Activated CD8-positive, alpha-beta memory T cell treated with anti-CD3 and anti-CD28 coated beads for 48 hours (primary cell): ENCODE measurements at places on chromosomes 7 and 10.

- no peak for DNase-seq
Measured at GRCh38 chr10:110815354-110816004, 56.2 kb upstream of the PDCD4 start.

GRCh38 chr10:91190876-91191583 lies 29.4 kb upstream of the PCGF5 start:
- no peak for DNase-seq

DNA sequence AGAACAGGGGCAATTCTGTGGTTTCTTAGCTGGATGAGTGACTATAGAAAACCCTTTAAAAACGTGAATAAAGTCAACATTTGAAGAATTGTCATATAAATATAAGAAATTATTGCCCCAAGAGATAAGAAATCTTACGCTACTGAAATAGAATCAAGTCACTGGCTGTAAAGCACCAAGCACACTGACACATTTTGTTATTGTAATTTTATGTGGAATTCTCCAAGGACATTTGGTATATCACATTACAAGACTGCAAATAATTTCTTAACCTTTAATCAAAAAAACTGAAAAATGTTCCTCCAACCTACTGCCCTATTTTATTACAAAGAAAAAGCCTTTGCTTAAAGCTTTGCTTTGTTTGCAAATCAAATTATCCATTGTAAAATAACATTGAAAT lies 383.3 kb downstream of the IPMK start:
- no peak for DNase-seq

GRCh38 chr10:78768041-78768835 lies 300.5 kb upstream of the ZMIZ1 start:
- DNase-seq: no peak

GRCh38 chr7:118311121-118311836 lies 86.8 kb downstream of the ANKRD7 start:
- no peak for DNase-seq

- no peak for DNase-seq
Measured at GRCh38 chr7:16697507-16698199, 51.7 kb downstream of the BZW2 start.

GRCh38 chr10:30133198-30133597 lies 73.8 kb upstream of the JCAD start:
- no peak for DNase-seq

- no peak for DNase-seq
Measured at GRCh38 chr10:3813986-3814837, 29.2 kb upstream of the KLF6 start.

DNA sequence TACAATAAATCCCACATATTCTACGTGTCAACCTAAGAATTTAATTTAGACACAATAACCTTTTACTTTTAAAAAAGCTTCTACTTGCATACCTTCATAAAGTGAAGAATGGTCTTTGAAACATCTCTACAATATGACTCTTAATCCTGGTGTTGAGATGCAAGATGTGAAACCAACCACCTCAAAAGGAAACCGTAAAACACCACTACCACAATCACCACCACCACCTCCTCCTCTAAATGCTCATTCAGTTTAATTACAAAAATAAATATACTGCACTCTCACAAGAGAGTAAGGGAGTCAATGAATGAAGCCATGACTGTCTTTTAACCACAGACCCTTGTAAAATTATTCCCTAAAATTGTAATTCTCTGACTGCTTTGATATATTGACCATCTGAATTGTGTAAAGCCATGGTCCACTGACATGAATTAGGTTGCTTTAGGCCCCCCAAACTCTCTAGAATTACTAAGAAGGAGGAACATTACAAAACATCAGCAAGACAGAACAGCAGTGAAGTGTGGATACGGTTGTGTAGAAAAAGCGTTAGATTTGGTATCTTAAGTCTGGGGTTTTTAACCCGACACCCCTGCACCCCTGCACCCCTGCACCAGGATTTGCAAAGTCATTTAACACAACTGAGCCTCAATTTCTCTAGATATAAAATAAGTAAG lies 171.4 kb downstream of the SFMBT2 start:
- DNase-seq: no peak

DNA sequence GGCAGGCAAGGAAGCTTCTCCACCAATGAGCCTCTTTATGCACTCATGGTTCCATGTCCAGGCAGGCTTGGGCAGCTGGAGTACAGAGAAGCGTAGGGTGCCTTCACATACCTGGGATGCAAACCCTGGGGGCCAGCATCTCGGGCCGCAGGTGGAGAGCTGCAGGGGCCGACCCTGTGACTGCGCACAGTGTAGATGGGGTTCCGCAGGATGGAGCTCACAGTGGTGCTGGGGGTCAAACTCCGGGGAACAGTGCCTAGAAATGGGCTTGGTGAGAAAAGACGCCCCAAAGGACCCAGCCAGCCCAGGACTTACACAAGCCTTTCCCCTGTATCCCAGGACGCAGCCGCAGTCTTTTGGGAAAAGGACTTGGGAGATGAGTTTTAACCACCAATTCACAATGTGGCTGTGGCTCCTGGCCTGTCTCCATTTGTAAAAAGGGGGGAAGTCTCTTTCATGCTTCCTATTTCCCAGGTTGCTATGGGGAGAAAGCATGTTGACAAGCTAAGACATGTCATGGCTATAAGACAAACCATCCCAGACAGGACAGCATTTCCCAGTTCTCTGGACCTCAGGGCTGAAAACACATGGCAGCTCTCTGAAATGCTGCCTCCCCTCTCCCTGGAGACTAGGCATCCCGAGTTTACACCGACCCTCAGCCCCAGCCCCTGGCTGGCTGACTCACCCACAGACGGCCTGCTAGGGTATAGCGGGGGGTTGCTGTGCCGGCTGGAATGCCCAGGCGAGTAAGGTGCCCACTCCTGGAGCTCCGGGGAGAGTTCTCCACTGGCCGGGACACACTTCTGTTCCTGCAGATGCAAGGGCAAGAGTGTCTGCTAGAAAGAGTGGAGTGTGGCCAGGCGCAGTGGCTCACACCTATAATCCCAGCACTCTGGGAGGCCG lies 107.1 kb downstream of the DLG5 start:
- no peak for DNase-seq

- no peak for DNase-seq
Measured at GRCh38 chr7:131720703-131721102, 164.3 kb upstream of the PODXL start.

DNA sequence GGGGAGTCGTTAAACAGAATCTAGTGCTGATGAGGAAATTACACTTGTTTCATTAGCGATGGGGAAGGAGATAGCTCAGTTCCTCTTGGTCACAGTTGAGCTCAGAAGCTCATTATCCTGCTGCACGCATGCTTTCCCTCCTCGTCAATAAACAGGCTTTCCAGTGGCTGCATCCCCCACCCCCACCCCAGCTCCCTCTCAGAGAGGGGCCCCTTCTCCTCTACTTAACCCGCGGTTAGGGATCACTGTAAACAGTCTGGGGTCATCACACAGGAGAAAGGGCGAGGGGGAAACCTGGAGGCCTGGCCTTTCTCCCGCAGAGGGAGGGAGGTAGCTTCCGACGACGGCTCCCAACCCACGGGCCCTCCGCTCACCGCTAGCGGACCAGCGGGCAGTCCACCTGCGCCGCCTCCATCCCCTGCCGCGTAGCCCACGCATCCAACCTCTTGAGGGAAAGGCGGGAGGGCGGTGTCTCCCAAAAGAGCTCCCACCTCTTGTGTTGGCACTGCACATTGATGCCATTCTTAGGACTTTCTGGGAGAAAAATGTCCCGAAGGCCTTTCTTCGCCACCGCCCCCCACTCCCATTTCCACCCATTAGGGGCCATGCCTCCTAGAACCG lies 80.8 kb downstream of the PAX2 start:
- no peak for DNase-seq

GRCh38 chr7:134891262-134891695 lies 95.0 kb upstream of the AGBL3 start:
- DNase-seq: no peak

- no peak for DNase-seq
Measured at GRCh38 chr10:48450741-48451466, 144.4 kb downstream of the MAPK8 start.

DNA sequence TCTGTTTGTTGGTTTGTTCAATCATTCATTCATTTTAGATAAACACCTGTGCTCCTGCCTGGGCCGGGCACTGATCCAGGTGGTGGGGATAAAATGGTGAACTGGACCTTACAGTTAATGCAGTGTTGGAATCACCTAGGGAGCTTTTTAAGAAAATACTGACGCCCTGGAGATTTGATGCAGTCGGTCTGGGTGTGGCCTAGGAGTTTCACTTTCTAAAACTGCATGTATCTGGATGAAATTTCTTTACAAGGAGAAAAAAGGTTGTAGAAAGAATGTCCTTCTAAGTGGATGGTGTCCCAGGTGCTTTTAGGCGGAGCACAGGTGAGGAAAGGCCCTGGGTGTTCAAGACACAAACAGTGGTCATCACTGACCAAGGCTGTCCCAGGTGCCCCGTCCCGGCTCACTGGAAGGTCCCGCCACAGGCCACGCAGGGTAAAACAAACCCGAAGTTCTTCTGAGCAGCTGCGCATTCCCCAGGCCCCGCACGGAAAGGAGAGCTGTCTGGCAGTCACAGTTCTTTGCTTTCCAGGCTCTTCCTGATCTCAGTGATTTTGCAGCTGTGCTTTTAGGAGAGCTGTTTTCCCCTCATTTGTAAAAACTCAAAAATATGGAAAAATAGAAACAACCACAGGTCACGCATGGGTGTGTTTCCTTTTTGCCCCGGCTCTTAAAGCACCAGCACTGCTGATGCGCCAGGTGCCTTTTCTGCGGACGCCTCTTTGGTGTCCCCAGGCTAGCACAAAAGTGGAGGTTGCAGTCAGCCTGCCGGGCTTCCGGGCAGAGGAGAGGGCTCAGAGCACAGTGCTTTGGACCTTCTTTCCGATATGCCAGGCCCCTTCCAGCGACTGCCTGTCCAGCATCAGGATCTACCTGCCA lies 161.9 kb downstream of the GRK5 start:
- DNase-seq: no peak

- DNase-seq: peak; percentile 35
Measured at GRCh38 chr10:133275684-133276092, 980 bp downstream of the ADAM8 start.

GRCh38 chr10:117429643-117430265 lies 54.5 kb upstream of the PDZD8 start:
- DNase-seq: no peak

DNA sequence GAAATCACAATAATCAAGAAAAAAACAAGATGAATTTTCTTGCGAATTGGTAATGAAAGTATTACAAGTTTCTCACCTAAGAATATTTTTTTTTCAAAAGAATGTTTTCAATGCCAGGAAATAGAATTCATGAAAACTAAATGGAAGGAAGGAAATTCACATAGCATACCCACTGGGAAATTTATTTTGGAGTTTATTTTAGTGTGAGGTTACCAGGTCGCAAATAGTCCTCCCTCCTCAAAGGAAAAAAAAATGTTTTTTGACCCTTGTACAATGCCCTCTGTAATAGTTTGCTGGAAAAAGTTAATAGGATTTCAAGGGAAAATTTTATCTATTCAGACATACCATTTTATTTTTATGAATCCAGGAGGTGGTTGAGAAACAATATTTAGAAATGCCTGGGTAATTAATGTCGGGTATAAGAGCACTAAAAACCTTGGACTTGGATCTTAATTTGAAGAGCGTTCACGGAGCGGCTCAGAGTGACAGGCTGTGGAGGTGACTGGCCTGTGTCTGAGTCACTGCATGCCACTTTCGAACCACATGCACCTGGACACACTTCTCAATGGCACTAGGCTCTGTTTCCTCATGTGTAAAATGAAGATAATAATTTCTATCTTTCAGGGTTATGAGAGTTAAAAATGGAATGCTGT lies 28.2 kb downstream of the CUBN start:
- no peak for DNase-seq

GRCh38 chr10:83432261-83433045 lies 706.9 kb upstream of the GHITM start:
- no peak for DNase-seq

GRCh38 chr10:10094691-10095090 lies 923.0 kb upstream of the CELF2 start:
- no peak for DNase-seq

- DNase-seq: no peak
Measured at GRCh38 chr7:30977896-30978564, 14.3 kb downstream of the GHRHR start.

DNA sequence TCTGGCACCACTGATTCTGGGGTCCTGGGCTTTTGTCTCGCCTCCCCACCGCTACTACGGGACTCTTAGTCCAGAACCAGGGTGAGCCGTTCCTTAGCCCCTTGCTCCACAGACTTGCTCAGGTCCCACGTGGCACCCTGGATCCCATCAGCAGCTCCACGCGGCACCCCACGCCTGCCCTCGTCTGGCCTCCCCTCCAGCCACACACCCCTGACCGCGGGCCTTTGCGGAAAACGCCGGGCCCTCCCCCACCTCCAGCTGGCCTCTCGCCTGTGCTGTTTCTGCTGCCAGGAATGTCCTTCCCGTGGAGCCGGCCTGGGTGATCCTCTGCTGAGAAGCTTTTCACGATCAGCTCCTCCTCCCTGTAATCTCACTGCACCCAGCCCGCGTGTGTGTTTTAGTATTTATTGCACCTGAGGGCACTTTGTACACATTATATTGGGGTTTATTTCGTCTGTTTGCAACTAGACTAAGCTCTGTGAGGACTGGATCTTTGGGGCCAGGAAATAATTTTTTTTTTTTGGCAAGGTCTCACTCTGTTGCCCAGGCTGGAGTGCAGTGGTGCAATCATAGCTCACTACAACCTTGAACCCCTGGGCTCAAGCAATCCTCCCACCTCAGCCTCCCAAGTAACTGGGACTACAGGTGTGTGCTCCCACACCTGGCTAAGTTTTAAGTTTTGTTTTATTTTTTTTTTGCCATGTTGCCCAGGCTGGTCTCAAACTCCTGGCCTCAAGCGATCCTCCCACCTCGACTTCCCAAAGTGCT lies 10.5 kb upstream of the TTYH3 start:
- DNase-seq: no peak

GRCh38 chr10:28664369-28664740 lies 13.0 kb upstream of the BAMBI start:
- DNase-seq: no peak

DNA sequence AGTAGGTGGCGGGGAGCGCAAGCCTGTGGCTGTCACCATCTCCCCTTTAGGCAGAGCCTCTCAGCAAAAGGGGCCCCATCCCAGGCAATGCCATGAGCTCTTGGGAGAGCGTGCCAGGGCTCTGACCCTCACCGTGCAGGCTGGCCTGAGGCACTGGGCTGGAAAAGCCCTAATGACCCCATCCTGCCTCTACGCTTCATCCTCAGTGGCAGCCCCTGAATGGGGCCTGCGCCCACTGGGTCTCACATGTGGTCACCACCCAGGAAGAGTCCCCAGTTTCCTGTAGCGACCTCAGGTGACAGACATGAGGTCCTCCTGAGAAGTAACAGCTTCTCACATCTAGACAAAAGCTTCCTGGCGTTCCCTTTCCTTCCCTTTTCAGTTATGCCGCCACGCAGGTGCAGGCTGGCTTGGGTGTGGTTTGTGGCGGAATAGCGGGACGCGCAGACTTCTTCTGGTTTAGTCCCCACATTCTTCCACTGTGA lies 59.2 kb downstream of the CLEC2L start:
- DNase-seq: no peak

- DNase-seq: peak; percentile 1
Measured at GRCh38 chr7:24572393-24572996, 757 bp upstream of the PALS2 start.

- no peak for DNase-seq
Measured at GRCh38 chr7:974172-974571, 1.2 kb downstream of the COX19 start.
